ENCODE measurements at places on chromosomes 4 and X.

- DNase-seq: no peak
Observed at GRCh38 chrX:106649523-106650428, 38.0 kb downstream of the RADX start.

- DNase-seq: peak; percentile 51
Observed at GRCh38 chr4:181685461-181685860, 557.7 kb upstream of the TENM3 start.

- DNase-seq: no peak
Observed at GRCh38 chr4:102543030-102543928, 42.1 kb downstream of the NFKB1 start.

GRCh38 chrX:94977562-94977961 is 1303.6 kb downstream of the FAM133A start:
- no peak for DNase-seq

GRCh38 chr4:100016191-100016590 is 66.1 kb upstream of the H2AZ1 start:
- no peak for DNase-seq

GRCh38 chrX:150566734-150567182 is 1.7 kb upstream of the MTM1 start:
- no peak for DNase-seq

- DNase-seq: no peak
Observed at GRCh38 chr4:93368968-93369367, 459.6 kb upstream of the ATOH1 start.

DNA sequence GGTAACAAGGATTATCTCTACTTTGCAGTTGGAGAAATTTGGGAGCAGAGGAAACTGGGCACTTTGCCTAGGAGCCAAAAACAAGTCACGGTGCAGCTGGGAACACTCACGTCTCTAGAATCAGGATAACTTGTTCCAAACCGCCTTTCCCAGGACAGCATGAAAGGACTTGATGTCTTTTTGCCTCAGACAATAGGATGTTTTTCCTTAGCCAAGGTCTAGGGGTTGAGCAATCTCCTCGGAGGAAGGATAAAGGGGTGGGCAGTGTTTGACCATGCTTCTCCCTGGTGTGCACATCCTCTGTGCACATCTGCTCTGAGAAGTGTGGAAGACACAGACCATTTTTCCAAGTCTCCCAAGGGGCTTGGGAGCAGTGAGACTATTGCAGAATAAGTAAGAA is 1.7 kb upstream of the SPARCL1 start:
- no peak for DNase-seq

DNA sequence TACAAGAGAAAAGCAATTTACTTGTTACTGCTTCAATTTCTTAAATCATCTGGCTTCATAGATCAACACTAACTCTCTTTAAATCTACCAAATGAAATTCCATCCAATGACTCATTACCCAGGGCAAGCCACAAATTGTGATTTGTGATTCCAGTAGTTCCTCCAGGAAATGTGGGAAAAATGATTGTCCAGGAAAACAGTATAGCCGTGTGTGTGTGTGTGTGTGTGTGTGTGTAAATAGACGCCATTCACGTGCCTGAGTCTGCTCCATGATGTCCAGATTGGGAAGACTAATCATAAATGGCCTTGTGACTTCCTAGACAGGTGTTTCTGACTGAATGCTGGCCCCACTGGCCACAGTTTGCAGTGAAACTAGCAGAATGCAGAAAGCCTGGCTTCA is 121.3 kb downstream of the HS6ST2 start:
- peak; percentile 59 for DNase-seq

DNA sequence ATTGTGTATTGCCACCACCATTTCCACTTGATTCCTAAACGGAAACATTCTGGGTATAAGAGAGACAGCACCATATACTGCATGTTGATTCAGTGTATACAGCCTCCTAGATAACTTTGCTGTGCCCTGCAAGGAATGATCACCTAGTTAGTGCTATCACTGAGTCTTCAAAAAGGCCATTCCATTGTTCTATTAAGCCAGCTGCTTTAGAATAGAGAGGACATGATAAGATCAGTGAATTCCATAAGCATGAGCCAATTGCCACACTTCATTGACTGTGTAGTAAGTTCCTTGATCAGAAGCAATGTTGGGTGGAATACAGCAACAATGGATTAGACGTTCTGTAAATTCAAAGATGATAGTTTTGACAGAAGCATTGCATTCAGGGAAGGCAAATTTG is 1047.3 kb downstream of the PCDH18 start:
- DNase-seq: no peak

- DNase-seq: no peak
Observed at GRCh38 chrX:16304751-16305150, 137.5 kb downstream of the MAGEB17 start.

GRCh38 chr4:9703391-9703790 is 78.0 kb upstream of the DRD5 start:
- DNase-seq: no peak

- DNase-seq: no peak
Observed at GRCh38 chrX:152632445-152633097, 5.1 kb upstream of the GABRQ start.

- no peak for DNase-seq
Observed at GRCh38 chrX:71664889-71665491, 2.4 kb upstream of the LOC101059915 start.

DNA sequence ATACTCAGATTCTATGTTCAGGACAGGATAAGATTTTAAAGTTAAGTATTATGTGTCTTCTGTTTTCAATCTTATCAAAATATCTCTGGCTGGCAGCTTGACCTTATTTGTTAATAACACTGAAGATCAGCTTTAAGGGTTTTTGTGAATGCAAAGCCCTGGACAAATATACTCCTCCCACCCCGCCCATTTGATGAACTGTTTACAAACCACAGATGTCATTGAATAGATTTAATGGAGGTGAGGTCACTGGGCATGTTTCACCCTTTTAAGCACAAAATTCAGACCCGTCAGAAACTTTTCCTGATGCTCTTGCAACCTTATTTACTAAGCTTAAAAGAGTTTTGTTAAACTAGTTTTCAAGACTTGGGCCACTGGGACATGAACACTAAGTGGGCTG is 10.1 kb upstream of the CXCL8 start:
- DNase-seq: no peak

DNA sequence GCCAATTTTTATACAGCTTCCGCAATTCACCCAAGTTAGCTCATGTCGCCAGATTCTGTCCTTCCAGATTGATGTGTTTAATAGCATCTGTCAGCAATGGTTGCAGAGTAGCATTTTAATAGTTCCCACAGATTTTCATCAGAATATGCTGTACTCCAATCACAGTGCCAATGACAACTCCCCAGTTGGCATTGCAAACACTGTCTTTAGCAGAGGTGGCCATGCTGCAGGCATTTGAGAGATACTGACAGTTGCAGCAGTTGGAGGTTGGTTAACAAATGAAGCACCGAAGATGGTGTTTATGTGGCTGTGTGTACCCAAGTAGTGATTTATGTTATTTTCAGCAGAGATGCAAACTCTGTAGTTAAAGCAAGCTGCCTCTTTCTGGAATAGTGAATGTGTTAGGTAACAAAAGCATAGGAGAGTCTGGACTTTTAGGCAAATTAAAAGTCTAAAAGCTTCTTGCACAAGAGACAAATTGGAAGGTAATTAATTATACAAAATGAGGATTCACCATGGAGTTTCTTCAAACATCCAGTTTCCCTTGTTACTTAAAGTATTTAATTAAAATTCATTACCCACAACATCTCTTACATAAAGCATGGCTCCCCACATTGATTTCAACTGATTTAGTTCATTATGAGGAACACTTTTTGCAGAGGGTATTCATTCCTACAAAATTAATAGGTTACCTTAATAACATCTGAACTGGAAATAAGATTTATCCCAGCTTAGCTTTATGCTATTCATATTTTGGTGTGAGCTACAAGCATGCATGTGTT is 65.2 kb downstream of the PARM1 start:
- no peak for DNase-seq

- DNase-seq: no peak
Observed at GRCh38 chrX:154991039-154991438, 31.5 kb downstream of the F8 start.

GRCh38 chrX:11429538-11430085 is 136.4 kb downstream of the AMELX start:
- DNase-seq: no peak

GRCh38 chrX:81259714-81260395 is 58.0 kb downstream of the SH3BGRL start:
- no peak for DNase-seq

- DNase-seq: peak; percentile 34
Observed at GRCh38 chr4:14178421-14178820, 550.9 kb upstream of the BOD1L1 start.

GRCh38 chr4:141705048-141705746 is 68.8 kb downstream of the IL15 start:
- no peak for DNase-seq

DNA sequence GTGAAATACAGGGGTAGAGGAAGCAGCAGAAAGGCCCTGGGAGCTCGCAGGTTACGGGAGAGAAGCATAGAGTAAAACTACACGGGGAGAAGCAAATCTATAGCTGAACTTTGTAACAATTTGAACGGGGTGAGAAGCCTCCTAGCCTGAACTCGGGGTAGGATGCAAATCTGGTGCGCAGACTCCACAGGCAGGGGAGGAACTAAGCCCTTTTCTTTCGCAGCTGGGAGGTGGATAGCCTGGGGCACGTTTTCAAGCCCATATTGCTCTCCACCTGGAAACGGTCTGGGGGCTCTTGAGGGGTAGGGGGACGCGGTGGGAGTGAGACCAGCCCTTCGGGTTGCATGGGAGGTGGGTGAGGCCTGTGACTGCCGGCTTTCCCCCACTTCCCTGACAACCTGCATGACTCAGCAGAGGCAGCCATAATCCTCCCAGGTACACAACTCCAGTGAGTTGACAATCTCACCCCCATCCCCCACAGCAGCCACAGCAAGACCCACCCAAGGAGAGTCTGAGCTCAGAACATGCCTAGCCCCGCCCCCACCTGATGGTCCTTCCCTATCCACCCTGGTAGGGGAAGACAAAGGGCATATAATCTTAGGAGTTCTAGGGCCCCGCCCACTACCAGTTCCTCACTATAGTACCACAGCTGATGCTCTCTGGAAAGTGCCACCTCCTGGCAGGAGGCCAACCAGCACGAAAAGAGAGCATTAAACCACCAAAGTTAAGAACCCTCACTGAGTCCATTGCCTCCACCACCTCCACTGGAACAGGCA is 29.9 kb downstream of the SOWAHB start:
- DNase-seq: no peak

DNA sequence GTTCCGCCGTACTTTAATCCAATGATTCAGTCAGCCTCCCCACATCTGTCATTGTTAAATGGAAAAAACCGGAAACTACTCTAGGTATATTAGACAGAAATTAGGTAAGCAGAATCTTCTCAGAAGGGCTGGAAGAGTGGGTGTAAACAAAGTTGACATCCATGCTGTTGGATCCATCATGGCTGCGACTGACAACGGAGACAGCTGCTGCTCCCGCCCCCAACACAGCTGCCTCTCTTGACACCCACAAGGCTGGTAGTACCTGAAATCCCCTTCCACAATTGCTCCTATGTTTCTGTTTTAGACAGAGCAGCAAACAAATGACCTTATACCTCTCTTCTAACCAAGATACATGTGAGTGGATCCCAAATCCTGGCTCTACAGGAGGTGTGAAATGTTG is 66.6 kb downstream of the RXFP1 start:
- DNase-seq: no peak

- no peak for DNase-seq
Observed at GRCh38 chrX:37834937-37835336, 12.4 kb downstream of the DYNLT3 start.

GRCh38 chr4:11768251-11768972 is 339.7 kb upstream of the HS3ST1 start:
- DNase-seq: no peak

DNA sequence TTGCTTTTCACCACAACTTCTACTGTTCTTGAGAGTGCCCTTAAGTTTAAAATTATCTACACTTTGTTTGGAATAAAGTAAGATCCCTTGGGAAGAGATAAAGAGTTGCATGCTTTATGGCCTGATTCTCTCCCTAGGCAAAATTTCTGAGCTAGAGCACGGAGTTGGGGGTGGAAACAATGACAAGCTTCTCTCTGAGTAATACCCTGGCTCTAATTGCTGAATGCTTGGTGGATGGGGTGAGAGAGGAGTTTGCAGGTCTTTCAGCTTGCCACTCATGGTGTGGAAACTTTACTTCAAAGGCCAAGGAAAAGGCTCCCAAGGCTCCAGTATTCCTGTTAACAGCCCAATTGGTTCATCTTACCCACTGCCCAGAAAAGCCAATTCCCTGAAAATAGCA is 26.1 kb upstream of the PRDM8 start:
- DNase-seq: no peak

DNA sequence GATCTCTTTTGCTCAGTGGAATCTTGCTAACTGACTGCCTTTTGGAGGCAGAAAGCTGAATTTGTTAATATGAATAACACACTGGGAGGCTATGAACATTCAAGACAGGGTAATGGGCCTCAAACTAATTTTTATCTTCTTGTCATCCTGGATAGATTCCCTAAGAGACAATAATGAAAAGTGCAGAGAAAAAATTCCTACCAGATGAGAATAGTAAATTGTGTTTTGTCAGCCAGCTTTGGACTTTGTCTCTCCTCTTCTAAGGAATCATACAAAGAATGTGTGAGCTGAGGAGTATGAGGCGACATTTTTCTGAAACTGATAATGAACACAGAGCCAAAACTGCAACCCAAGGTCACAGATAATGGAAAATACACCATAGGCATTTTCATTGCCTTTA is 649.3 kb downstream of the IQCM start:
- DNase-seq: no peak

DNA sequence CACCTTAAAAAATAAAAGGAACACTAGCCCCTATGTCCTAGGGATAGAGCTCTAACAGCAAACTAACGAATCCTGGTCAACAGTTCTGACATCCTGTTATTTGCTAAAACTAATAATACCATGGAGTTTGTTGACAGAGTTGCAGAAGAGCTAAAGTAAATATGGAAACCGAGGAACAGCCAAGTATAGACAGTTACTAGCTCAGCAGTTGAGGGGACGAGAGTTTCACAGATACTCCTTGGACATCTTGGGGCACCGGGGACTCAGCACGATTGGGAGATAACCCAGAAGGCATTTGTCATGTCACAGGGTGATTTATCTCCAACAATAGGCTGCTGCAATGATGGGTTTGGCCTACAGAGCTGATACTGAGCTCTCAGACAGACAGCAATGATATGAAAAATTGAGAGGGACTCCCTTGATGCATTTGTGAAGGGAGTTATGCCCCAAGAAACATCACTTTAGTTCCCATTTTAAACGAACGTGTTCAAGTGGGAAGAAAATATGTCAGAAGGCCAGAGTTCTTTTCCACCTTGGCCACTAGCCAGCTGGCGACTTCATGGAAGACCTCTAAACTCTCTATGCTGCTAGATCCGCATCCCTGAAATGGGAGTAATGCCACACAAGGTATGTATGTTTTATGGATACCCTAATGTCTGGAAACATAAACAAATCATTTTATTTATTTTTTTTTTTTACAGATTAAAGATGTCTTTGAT is 48.6 kb downstream of the TSC22D3 start:
- DNase-seq: no peak

DNA sequence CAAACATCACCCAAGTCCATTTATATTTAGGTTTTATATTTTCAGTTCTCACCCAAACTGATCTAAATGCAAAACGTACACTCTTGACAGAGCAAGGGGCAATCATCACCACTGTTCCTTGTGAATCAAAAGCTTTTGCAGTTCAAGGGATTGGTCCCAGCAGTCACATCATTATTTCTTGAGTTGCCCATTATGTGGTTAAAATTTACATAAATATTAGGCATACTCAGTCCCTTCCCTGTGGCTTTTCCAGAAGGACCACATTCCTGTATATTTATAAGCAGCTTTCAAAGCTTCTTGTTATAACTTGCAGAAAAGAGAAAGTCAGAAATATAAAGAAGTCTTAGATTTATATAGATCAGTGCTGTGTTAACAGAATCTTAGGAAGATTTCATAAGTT is 224.4 kb downstream of the CLCN4 start:
- no peak for DNase-seq
